ENCODE measurements at places on chromosomes 11 and 22.

DNA sequence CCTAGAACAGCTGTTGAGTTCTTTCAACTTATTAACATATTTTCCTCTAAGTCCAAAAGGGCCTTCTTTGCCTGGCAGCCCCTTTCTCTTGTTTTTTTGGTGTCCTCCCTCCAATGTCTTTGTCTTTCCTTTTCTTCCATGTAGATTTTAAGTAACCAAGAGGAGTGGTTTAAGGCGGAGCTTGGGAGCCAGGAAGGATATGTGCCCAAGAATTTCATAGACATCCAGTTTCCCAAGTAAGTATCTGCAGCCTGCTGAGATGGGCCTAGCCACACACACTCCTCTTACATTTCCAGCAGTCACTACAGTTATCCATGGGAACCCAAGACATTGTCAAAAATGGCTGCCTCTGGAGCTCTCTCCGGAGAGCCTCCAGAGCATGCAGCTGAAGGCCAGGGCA, 4.5 kb upstream of the TMA7B start:
- DNase-seq = no peak

- DNase-seq = no peak
Measured at GRCh38 chr11:85961930-85962363, 106.8 kb downstream of the CCDC83 start.

DNA sequence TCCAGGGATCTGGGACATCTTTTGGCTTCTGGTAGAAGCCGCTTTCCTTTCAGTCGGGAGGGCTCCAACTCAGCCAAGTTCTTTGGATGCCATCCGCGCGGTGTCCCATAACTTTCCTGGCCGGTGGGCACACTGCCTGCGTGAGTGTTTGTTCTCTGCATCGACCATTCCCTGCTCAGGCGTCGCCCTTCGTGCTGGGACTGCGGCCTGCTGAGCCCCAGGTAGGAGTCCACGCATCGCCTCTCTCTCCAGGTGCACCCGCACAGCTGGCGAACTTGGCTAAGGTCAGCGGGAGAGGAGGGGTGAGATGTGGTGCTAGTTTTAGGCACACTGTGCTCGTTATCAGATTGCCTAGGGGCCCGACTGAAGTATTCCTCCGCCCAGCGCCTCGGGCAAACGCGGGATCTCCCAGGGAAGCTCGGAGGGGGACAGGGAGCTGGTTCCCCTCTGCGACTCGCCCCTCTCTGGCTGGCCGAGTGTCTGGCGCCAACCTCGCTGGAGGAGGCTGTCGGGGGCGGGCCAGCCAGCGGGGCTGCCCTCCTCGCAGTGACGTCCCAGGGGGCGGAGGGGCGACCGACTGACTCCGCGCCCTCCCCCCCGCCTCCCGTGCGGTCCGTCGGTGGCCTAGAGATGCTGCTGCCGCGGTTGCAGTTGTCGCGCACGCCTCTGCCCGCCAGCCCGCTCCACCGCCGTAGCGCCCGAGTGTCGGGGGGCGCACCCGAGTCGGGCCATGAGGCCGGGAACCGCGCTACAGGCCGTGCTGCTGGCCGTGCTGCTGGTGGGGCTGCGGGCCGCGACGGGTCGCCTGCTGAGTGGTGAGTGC, at the start of gene LAYN:
Gene LAYN (plus strand): TSS at position 607 of the 823 bp plus-strand sequence. CDS start 124 bp downstream, at position 731.
- DNase-seq = no peak

DNA sequence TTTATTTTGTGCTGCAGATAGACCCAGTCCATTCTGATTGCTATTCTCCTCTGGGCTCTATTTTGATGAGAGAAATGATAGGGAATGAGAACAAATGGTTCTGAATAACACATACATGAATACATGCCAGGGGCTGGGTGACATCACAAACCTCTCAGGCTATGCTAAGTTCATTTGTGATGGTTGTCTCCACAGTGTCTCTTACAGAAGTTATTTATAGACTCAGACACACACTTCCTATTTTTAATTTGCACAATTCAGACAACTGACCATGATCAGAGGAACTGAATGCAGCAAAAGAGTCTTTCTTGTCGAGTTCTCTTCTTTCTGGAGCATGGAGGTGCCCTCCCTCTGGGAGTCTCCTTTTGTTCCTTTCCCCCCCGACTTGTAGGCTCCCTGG, 991.7 kb downstream of the OPCML start:
- no peak for DNase-seq

- no peak for DNase-seq
Measured at GRCh38 chr11:45209000-45209879, 62.8 kb downstream of the PRDM11 start.

DNA sequence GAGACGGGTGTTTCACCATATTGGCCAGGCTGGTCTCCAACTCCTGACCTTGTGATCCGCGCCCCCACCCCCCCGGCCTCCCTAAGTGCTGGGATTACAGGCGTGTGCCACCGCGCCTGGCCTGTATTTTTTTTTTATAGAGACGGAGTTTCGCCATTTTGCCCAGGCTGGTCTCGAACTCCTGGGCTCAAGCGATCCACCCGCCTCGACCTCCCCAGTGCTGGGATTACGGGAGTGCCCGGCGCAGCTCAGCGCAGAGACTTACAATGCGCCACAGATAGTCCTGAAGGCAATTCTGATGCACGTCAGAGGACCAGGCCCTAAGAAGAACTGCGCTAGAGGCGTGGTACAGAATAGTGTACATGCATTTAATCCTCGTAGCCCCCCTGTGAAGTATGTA, 587 bp upstream of the VPS51 start:
- DNase-seq = no peak

DNA sequence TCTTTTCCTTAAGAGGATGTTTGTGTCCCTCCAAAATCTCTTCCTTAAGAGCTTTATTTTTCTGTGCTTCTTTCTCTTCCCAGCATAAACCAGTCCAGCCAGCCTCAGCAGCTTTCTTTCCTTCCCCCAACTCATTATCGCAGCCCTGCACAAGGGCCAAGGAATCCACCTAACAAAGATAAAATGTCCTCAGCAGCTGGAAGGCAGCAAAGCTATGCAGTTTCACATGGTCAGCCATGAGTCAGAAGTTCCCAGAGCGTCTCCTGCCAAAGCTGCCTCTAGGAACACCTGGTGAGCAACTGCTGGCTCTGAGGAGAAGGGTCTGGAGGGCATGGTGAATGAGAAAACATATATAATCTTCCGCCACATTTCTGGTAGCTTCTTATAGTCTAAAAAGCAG, 45.3 kb upstream of the HMGXB4 start:
- no peak for DNase-seq

- no peak for DNase-seq
Measured at GRCh38 chr11:65958774-65959420, 2.6 kb upstream of the SART1 start.

DNA sequence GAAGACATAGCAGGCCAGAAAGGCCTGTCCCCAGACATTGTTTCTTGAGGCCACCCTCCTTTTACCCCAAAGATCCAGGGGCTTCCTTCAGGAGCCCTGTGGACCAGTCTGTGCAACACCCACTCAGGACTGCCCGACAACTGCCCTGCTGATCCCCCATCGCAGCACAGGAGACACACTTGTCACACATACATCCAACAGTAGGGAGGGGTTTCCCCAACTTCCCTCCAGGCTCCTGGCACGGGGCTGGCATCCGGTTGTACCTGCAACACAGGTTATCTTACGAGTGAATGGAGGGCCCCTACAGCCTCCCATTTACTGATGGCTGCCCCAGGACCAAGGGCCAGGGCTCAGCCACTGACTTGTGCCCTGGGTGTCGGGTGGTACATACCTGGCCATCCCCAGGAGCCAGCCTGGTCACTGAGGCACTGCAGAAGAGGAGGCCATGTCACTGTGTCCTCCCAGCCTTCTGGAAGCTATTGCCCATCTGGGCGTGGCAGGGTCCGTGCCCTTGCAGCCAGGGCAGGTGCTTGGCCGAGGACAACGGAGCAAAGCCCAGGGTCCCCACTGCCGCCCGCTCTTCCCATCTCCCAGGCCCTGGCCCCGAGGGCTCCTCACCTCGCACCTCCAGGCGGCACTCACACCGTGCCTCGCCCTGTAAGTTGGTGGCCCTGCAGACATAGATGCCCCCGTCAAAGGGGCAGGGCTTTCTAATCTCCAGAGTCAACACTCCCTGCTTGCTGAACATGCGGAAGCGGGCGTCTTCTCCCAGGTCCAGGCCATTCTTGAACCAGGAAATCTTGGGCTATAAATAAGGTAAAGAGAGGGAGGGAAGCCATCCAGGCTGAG, 20.8 kb downstream of the MYBPC3 start:
- no peak for DNase-seq

DNA sequence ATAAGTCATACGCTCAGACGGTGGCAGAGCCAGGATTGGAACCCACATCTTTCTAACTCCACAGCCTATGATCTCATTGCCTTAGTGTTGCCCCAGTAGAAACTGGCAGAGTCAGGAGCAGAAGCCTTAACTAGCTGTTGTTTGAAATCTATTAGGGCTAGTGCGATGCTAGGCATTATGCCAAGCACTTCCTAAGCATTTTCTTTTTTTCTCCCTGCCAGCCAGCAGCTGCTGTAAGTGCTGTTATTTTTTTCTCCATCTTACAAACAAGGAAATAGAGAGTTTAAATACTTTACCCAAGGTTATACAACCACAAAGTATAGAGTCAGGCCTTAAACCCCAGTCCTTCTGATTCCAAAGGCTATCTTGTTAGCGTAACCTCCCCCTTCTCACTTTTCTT, 161.0 kb upstream of the SORL1-AS1 start:
- no peak for DNase-seq

DNA sequence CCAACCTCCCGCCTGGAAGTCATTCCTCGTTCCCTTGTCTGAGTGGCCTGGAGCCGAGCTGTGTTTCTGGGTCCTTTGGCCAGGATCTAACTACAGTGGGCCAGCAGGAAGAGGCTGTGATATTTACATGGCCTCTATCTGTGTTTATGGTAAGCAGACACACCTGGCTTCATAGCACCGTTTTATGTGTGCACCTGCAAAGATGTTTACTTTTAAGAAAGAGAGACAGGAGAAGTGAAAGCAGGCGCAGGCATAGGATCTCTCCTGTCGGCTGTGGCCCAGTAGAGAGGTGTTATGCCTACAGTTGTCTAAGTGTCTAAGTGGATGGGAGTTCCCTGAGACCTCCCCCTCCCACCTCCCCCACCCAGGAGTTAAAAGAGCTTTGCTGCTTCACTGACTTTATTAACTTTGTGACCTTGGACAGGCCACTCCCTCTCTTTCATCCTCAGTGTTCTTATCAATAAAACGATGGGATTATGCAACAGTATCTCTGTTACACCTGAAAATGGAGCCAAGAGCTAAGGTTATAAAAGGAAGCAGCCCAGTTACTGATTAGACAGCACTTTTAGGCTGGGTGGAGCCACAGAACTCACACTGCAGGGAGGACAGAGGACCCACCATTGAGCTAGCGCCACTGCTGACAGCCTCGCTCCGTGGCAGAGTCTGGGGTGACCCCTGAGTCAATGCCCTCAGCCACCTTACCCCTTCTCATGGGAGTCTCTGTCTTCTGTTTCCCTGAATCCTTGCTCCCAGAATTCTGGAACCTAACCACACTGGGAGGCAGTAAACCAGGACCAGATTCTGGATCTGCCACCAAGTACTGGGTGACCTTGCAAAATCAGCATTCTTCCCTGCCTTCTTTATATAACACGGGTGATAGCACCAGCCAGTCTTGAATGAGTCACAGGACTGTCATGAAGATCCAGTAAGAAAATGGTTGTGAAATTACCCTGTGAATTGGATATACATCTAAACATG, 22.0 kb downstream of the ST14 start:
- DNase-seq = no peak

DNA sequence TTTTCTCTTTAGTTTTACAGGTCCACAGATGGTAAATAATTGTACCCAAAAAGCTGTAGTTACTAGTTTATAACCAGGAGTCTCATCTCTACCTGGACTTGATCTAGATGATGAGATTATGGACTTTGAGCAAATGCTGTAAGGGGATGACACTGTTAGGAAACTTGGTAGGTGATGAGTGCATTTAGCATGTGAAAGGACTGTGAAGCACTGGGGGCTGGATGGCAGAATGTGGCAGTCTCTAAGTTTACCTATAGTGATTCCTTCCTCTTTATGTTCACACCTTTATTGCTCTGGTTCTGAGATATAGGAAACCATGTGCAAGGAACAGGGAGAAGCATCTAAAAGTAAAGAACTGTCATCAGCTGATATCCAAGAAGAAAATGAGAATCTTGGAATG, 230.7 kb upstream of the CHORDC1 start:
- no peak for DNase-seq

- no peak for DNase-seq
Measured at GRCh38 chr11:116598556-116598955, 174.2 kb downstream of the BUD13 start.

DNA sequence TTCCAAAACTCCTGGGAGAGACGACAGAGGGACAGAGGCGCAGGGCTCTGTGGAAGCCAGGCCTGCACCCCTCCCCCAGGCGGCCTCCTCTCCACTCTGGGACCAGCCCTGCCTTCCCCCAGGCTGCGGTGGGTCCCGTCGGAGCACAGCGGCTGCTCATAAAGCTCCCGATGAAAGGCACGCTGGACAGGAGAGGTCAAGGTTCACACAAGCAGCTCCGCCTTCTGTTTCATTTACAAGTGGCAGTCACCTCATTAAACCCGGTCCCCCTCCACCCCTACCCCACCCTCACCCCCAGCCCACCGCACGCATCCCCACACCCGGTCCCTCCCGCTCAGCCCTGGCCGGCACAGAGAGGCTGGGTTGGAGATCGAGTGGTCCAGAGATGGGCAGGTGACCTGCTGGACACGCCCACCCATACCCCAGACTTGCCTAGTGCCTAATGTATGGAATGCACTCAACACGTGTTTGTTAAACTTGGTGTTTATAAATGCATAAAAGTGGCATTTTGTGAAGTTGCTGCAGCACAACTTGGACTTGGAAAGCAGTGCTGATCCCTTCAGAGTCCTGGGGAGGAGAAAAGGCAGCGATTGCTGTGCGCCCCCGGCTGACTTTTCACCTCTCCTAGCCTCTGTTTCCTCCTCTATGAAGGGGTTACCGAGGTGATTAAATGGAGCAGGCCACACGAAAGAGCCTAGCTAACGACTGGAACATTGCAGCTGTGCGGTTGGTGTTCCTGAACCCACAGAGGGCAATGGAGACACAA, 26.0 kb downstream of the RPUSD4 start:
- DNase-seq = no peak

DNA sequence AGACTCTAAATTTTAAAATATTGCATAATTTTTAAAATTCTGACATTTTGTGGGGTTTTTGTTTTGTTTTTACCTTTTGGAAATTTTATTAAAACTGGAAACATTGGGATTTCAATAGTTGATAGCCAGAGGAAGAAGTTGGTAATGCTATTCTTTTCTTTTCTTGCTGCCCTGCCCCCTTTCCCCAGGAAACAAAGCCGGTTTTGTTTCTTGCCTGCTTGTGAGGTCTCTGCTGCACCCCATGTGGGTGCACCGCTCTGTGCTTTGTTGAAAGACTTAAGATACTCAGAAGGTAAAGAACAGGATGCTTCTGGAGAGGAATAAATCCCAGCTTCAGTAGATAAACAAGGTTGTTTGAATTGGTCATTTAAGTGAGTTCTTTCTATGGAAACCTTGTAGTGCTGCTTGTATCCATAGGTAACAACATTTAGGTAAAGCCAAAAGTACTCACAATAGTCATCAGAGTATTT, 87.5 kb downstream of the YAP1 start:
- DNase-seq = no peak

GRCh38 chr11:61080986-61081590, 21.2 kb upstream of the CD5 start:
- DNase-seq = no peak
